ENCODE measurements at places on chromosomes 6 and 20.

GRCh38 chr6:45493761-45494160, 116.0 kb upstream of the SUPT3H start:
- no peak for DNase-seq

DNA sequence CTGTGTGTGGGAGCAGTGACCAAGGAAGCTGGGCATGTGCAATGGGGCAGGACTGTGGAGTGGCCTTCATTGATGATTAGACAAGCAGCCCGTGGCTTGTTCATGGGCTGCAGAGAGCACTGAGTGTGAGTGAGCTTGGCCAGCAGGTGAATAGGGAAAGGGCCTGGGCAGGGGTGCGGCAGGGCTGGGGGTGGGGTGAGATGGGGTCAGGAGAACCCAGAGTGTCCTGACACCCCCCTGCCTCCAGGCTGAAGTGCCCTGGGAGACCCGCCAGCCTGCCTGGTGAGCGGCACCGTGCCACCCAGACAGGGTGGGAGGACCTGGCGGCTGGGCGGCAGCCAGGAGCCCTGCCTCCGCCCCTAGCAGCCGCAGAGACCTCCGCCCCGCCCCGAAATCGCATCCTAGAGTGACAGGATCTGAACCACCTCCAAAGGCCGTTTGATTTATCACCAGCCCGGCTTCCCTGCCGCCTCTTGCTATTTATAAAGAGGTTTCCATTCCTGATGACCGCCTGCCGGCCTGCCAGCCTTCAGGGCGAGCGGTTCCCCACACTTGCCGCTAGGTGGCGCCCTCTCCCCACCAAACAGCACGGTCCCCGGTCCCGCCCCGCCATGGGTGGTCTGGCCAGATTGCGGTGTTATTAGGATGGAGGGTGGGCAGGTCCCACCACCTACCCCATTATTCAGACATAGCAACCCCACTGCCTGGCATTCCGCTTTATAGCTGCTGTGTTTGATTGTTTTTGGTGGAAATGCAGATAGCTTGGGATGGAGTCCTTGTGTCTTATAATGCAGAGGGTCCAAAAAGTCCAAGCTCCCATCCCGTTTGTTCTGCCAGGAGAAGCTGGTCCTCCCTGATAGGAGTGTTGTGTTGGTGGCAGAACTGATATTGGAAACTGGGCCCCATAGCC, 3.5 kb downstream of the MYLK2 start:
- peak; percentile 69 for DNase-seq

DNA sequence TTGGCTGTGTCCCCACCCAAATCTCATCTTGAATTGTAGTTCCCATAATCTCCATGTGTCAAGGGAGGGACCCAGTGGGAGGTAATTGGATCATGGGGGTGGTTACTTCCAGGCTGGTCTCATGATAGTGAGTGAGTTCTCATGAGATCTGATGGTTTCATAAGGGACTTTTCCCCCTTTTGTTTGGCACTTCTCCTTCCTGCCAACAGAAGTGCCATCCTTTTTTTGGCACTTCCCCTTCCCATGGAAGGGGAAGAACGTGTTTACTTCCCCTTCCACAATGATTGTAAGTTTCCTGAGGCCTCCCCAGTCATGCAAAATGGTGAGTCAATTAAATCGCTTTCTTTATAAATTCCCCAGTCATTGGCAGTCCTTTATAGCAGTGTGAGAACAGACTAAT, 18.0 kb upstream of the PI3 start:
- DNase-seq = peak; percentile 9

GRCh38 chr20:34872622-34873224, at the start of gene GGT7:
Gene GGT7 (minus strand): TSS chr20:34872856. CDS start chr20:34872815, 41 bp downstream.
- DNase-seq = peak; percentile 83

- no peak for DNase-seq
These were observed 7.0 kb downstream of the NDUFAF5 start for GRCh38 chr20:13791540-13792459.

DNA sequence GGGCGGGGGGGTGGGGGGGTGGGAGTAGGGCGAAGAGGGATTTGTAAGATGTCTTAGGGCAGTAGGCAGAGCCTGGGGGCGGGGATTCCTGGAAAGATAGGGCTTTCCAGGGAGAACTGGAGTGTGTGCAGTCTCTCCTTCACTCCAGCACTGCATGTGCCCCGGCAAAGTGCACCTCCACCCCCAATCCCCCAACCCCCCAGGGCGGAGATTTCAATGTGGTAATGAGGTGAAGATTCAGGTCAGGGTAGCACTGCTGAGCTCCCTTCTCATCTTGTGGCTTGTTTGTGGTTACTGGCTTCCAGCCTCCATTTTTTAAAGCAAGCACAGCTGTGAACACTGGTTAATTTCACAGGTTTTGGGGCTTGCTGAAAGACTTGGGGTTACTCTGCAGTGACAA, 5.9 kb downstream of the TMEM239 start:
- peak; percentile 72 for DNase-seq

DNA sequence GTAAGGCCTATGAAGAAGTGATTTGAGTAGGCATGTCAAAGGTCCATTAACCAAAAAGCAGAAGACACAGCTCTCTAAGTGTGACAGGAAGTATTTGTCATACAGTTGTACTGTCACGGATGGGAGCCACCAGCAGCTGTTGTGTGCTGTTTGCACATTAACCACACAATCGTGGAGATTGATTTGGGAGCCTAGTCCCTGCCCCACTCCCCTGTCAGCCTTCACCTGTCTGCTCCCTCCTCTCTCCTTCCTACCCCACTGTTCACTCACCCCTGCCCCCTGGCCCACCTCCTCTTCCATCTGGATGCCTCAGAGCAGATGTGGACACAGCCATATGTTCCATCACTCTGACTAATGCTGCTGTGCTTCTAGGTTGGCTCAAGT, 124.7 kb upstream of the SPACA1 start:
- DNase-seq = peak; percentile 54

DNA sequence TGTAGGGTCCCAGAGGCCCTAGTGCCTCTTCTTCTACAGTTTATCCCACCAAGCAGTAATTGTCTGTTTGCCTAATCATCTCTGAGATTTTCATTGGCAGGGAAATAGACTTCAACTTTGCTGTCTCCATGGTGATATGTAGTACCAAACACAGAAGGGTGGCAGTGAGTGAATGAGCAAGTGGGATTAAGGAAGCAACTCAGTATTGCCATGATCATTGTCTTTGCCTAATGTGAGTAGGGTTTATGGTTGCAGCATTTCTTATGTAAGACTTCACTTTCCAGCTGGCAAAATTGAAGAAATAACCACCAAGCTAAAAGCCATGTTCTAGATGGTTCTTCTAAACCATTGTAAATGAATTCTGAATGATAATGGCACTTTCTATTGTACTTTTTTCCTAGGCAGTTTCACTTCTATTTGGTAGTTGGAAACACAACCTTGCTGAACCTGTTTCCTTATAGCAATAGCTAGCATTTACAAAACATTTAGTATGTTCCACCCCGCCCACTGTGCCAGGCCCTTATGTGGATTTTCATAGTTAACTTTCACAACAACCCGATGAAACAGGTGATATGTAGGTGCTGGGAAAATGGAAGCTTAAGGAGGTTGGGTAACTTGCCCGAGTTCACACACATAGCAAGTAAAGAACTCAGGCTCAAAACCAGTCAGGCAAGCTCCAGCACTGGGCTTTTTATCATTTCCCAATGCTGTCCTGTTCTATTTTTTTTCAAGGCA, 32.0 kb downstream of the ZC2HC1B start:
- peak; percentile 41 for DNase-seq

Data from common myeloid progenitor, CD34-positive (primary cell).